ENCODE measurements at places on chromosomes 11 and 22. TPM values are rescaled to one million over a fixed set of nuclear protein-coding genes. Genes with fewer than 3 reads are reported as not detected.

DNA sequence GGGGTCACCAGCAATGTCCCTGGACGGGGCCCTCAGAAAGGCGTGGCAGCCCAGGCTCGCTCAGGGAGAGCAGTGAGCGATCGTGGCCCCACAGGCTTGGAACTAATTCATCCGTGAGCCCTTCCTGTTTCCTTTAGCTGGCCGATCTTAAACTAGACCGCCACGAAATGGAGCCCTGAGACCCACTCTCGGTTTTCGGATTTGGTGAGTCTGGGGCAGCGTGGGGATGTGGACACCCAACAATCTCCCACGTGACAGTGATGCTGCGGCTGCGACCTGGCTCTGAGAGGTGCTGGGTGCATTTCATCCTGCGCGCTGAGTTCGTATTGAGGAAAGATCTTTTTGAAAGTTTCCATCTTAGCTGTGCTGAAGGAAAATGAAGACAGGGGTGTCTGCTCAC lies 501.3 kb upstream of the B3GAT1 start:
- DNase-seq, result no peak

DNA sequence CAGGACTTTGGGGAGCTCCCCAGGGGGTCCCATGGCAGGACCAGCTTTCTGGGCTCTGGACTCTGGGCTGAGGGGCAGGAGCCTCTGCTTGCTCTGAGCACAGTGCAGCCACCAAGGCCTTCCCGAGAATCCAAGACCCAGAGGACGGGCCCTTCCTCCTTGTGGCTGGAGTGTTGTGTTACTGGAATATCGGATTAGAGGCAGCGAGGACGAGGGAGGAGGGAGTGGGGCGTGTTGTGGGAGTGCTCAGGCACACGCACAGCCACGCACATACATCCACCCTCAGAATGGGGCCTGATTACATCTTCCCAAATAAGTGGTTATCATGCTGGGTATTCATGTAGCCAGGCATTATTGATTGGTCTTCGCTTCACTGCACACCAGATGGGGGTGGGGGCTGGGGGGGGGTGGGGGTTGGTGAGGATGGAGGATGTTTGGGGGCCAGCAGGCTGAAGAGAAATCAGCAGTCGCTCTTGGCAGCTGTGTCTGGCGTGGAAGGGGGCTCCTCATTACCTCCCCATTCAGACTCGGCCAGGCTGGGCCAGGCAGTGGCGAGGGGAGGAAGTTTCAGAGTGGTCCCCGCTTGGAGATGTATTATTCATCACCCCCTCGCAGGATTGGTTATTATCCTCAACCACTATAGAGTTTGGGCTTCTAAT lies 120.9 kb downstream of the ST3GAL4 start:
- no peak for DNase-seq

- no peak for DNase-seq
These were observed 21.7 kb downstream of the KCNJ1 start for GRCh38 chr11:128845334-128845780.

- no peak for DNase-seq
These were observed 1404.8 kb downstream of the LRRC4C start for GRCh38 chr11:40054631-40055030.

- DNase-seq, result peak; percentile 55
These were observed at the start of gene CDC42EP1 for GRCh38 chr22:37559901-37560607. TSS of gene CDC42EP1 (plus strand) at chr22:37560480. CDS start at chr22:37566350, 5,870 bp downstream.

DNA sequence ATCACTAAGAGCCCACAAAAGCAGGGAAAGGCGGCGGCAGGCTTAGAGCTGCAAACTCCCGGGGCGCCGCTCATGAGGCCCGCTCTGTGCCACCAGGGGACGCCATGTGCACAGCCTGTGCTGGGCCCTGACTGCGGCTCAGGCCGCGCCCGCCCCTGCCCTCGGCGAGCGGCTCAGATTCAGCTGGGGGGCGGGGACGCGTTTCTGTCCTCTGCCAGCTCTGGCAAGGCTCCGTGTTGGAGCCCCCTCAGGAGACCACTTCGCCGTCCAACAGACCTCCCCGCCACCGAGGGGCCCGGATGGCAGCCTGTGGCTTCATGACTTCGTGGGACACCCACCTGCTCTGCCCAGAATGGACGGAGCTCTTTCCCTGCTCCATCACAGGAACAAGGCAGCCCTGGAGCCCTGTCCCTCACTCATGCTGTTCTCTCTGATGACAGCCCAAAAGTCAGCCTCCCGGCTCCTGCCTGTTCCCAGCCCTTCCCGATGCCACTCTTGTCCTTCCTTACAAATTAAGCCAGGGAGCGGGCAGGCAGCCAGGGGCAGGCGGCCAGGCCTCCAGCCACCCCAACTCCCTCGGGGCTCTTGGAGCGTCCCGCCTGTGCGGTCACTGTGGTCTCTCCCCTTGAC lies 69.1 kb downstream of the NAT10 start:
- DNase-seq, result peak; percentile 65

DNA sequence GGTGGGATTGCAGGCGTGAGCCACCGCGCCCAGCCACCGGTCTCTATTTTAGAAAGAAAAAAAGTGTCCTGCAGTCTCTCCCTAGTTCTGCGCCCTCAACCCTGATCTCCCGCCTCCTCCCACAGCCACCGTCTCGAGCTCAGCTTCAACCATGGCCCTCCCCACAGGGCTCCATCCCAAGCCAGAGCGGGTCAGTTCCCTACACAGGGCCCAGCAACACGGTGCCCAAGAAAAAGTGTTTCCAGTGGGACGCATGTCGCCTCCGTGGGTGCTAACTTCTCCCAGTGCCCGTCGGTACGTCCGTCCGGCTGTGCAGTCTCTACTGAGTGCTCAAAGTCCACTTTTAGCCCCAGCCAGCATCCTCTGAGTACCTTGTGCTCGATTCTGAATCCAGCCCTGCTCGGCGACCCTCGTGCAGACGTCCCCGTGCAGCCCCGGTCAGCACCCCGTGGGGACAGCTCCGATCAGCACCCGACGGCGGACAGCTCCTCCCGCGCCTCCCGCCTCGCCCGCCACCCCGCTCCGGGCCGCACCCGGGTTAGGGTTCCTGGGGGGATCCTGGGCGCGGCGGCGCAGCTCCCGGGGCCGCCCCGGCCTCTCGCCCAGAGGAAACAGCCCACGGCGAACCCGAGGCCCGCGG lies 657 bp upstream of the MAPK8IP2 start:
- peak; percentile 18 for DNase-seq

GRCh38 chr11:47991894-47992293 lies 11.5 kb downstream of the PTPRJ start:
- no peak for DNase-seq

- peak; percentile 93 for DNase-seq
These were observed 55.9 kb downstream of the ZC3H12C start for GRCh38 chr11:110148775-110149744.

GRCh38 chr22:20024650-20025397 lies 3.9 kb downstream of the TANGO2 start:
- no peak for DNase-seq

DNA sequence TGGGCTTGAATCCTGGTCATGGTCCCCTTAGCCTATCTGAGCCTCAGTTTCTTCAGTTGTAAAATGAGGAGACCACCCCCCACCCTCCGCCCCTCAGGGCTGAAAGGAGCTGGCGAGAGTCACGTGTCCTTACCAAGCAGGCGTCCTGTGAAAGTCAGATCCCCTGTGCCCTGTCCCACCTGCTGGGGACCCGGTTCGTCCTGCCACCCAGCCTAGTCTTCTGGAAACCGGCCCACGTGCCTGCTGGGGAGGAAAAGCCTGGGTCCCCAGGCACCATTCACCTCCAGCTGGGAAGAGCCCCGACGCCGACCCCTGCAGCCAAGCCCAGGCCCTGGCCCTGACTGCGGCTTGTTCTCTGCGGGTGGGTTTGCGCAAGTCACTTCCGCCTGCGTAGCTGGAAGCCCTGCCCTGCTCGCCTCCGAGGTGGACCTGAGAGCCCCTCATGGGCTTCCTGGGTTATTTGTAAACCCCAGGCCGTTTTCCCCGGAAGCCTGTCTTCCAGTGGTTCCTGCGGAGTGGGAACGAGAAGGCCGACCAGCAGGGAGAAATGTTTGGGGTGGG lies 679 bp upstream of the SSH3 start:
- no peak for DNase-seq

- no peak for DNase-seq
These were observed 5.9 kb upstream of the RAC2 start for GRCh38 chr22:37249986-37250385.

TMPRSS13 gene
- total RNA-seq, result not detected

OR8D1 gene
- not detected for total RNA-seq
